ENCODE measurements at places on chromosomes 1 and 21. TPM values are rescaled to one million over a fixed set of nuclear protein-coding genes. Genes with fewer than 3 reads are reported as not detected.

The DMRTA2 gene
- 0.07 TPM for total RNA-seq

- DNase-seq = no peak
Observed at GRCh38 chr1:87182611-87183010, 146.1 kb upstream of the LMO4 start.

The GPR37L1 gene
- total RNA-seq = not detected

The OR2T29 gene
- not detected for total RNA-seq

DNA sequence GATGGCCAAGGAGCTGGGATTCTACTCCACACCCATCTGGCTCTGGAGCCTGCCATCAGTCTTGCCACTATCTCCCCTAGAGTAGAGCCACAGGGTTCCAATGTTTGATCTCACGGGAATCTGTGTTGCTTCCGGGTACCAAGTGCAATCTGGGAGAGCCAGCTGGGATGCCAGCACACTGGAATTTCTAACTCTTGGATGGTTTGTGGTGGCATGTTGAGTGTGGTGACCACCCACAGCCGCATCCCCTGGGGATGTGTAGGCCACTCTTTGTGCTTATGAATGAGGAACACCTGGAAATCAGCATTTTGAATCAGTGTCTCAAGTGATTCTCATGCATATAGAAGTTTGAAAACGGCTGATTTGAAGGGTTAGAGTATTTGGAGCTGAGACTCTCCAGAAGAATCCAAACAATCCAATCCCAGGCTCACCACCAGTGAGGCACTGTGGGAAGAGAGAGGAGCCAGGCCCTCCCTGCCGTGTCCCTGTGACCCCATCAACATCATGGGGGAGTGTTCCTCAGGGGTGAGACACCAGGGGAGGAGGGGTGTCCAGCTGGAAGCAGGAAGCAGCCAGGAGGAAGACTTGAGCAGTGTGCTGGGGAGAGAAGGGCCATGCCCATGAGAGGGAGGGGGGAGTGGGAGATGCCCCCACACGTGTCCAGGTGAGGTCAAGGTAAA lies 13.4 kb downstream of the FBLIM1 start:
- DNase-seq = no peak
